Keratinocyte (primary cell): ENCODE measurements at places on chromosomes 4 and X.

- H3K27me3 ChIP-seq, result no peaks in the 10 kb centered on the region
- no peak for DNase-seq
- H3K4me1 ChIP-seq, result peaks cover 40% of the 10 kb centered on the region
- H3K27ac ChIP-seq, result peak overlapping the region; percentile 92
Measured at GRCh38 chrX:107710617-107711391, 64.8 kb downstream of the TSC22D3 start.

DNA sequence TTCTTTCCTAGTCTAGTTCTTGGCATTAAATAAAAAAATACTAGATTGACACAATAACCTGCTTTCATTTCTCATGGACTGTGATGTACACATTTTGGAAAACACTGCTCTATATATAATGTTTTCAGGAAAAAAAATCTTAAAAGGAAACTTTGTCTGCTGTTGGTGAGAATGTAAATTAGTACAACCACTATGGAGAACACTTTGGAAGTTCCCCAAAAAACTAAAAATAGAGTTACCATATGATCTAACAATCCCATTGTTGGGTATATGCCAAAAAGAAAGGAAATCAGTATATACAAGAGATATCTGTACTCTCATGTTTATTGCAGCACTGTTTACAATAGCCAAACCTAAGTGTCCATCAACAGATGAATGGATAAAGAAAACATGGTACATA, 202.3 kb downstream of the PPP3CA start:
- peaks cover 16% of the 10 kb centered on the region for H3K4me1 ChIP-seq
- no peaks in the 10 kb centered on the region for H3K36me3 ChIP-seq
- no peak overlapping the region for H3K4me3 ChIP-seq

DNA sequence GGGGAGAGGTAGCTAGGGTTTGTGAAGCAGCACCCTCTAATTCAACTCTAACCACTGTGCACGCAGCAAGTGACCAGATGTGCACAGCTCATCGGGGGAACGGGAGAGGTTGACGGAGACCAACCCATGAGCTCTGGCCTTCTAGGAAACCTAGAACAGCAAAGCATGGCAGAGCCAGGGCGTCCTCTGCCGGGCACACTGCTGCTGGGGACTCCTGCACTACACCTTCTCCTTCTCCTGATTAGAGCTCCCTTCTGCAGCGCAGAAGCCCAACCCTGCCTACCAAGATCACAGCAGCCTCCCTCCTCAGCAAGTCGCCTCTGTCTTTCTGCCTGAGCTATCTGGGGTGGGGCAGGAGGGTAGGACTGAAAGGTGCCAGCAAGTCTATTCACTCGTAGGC, 252.3 kb upstream of the PSAPL1 start:
- no peaks in the 10 kb centered on the region for H3K4me1 ChIP-seq
- no peak overlapping the region for H3K4me3 ChIP-seq
- no peaks in the 10 kb centered on the region for H3K36me3 ChIP-seq
- no peak overlapping the region for H3K27ac ChIP-seq
- peaks cover 4% of the 10 kb centered on the region for H3K27me3 ChIP-seq
- no peak for DNase-seq

- no peak overlapping the region for H3K27ac ChIP-seq
- no peaks in the 10 kb centered on the region for H3K27me3 ChIP-seq
- H3K36me3 ChIP-seq, result no peaks in the 10 kb centered on the region
Measured at GRCh38 chrX:14616301-14616700, 87.0 kb downstream of the GLRA2 start.

DNA sequence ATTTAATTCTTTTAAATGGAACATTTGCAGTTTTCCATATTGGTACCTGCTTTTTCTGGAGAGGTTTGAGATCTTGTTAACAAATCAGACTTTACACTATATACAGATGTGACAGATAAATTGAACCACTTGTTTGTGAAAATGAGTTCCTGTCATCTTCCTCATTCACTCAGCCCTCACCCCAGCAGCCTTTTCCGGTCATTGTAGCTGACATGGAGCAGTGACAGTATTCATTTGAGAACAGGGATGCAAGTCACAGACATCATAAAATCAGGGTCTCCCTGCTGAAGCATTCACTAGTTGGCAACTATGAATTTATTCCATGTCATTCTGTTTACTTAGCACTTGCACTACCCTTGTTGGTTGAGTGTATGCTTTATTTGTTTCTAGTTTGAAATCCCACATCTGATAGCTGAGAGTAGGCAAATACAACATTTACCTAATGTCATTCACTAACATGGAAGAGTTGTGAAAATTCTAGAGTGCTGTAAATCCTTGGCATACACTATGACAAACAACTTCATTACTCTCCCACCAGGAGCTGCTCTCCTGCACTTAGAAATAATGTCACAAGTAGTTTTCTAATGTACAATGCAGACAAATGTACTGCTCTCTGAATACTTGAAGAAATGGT, 78.9 kb downstream of the UGT8 start:
- DNase-seq, result no peak
- H3K4me1 ChIP-seq, result no peaks in the 10 kb centered on the region
- H3K27me3 ChIP-seq, result no peaks in the 10 kb centered on the region
- H3K27ac ChIP-seq, result no peak overlapping the region
- H3K36me3 ChIP-seq, result no peaks in the 10 kb centered on the region

DNA sequence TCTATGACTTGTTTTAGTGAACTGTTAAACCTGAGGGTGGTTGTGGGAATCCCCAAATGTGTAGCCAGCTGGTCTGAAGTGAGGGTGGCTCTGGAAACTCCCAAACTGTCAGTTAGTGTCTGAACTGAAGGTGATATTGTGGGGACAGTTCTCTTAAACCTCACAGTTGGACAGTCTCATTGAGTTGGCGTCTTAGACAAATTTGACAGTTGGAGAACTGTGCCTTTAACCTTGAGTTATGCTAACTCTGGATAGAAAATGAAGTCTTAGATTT, 20.7 kb upstream of the CTSO start:
- no peaks in the 10 kb centered on the region for H3K36me3 ChIP-seq
- H3K4me3 ChIP-seq, result no peak overlapping the region
- DNase-seq, result no peak
- peaks cover 12% of the 10 kb centered on the region for H3K4me1 ChIP-seq
- no peaks in the 10 kb centered on the region for H3K27me3 ChIP-seq
- H3K27ac ChIP-seq, result no peak overlapping the region

DNA sequence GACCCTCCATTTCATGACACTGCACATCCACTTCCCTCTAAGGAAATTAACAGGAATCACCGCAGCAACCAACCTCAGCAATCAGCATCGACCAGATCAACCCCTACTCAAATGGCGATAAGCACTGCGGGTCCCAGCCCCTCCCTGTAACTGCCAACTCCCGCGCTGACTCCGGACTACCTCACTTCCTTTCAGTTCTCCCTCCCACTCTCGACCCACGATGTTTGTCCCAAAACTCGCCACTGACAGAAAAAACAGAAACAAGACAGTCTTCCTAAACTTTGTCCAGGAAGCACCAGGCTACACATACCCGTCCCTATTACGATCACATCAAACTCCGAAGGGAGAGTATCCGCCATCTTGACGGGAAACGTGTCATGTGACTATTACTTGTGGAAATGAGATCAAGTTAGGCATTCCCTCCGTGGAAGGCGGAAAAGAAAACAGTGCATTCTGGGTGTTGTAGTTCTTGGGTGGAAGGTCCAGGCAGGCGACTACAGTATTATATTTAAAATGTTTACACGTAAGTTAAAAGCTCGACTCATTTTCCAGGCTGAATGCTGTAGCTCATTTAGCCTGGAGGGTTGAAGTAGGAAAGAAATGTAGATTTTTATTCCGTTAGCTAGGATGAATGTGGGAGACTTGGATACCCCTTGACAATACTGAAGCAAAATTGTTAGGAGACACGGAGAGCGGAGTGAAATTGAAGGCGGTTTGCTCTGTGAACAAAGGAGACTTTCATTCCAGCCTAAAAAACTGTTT, at the start of gene CHM:
Gene CHM (minus strand): TSS at position 385 of the 762 bp plus-strand sequence. CDS start 26 bp downstream, at position 359.
- no peaks in the 10 kb centered on the region for H3K4me1 ChIP-seq
- H3K27ac ChIP-seq, result peak within 1 kb of the TSS; percentile 86
- H3K36me3 ChIP-seq, result no peaks in the 10 kb centered on the region

DNA sequence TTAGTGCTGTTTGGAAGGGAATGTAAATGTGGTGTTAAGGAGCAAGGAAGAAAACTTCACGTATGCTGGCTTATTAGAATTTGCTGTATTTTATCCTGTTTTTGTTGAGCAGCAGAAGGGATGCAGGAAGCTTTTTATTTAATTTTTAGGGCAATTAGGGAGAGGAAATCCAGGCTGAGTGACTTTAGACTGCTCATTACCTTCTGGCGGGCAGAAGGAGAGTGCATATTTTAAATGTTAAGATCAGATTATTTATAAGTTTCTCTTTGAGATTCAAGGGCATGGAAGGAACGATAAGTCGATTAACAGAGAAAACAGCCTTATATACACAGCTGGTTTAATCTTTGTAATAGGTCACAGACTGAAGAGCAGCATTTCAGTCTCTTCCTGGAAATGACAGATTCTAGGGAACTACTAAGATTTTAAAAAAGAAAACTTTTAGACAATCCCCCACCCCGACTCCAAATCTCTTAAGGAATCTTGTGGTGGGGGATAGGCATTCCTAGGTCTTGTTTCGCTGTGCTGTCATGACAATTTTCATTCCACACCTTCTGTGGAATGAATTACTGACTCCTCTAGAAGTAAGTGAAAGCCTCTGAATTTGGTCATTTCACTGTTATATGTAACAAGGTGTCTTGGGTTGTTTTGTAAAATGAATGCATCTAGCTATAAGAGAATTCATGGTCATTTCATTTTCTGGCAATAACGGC, 402.5 kb downstream of the RAPGEF2 start:
- no peak overlapping the region for H3K27ac ChIP-seq
- no peak overlapping the region for H3K4me3 ChIP-seq
- no peaks in the 10 kb centered on the region for H3K36me3 ChIP-seq
- H3K27me3 ChIP-seq, result no peaks in the 10 kb centered on the region
- no peak for DNase-seq

DNA sequence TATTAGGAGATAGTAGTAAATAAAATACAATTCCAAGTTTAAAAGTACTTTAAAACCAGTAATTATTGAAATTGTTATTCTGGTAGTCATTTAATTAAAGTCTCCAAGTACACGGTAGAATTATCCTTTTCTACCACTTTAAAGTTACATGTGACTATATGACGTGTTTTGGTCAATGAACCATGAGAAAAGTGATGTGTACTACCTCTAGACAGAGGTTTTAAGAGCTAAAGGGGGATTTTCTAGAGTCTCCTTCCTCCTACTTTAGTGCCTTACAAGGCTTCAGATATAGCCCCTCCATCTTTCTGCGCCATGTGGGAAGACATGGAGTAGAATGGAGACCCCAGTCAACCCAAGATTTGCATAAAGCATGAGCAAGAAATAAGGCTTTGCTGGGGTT, 2296.6 kb upstream of the AGA start:
- H3K36me3 ChIP-seq, result no peaks in the 10 kb centered on the region
- H3K27ac ChIP-seq, result no peak overlapping the region
- H3K4me3 ChIP-seq, result no peak overlapping the region
- H3K27me3 ChIP-seq, result no peaks in the 10 kb centered on the region
- no peak for DNase-seq

GRCh38 chr4:26542991-26543390, 40.9 kb upstream of the TBC1D19 start:
- H3K27ac ChIP-seq, result no peak overlapping the region
- no peak for DNase-seq
- no peaks in the 10 kb centered on the region for H3K27me3 ChIP-seq
- no peak overlapping the region for H3K4me3 ChIP-seq

- no peak overlapping the region for H3K4me3 ChIP-seq
- no peak overlapping the region for H3K27ac ChIP-seq
- H3K4me1 ChIP-seq, result no peaks in the 10 kb centered on the region
- H3K36me3 ChIP-seq, result no peaks in the 10 kb centered on the region
Measured at GRCh38 chrX:33149580-33149979, 61.8 kb downstream of the DMD start.

GRCh38 chr4:52853351-52853750, 8.8 kb upstream of the RASL11B start:
- DNase-seq, result no peak
- H3K36me3 ChIP-seq, result no peaks in the 10 kb centered on the region
- no peak overlapping the region for H3K4me3 ChIP-seq
- H3K27me3 ChIP-seq, result no peaks in the 10 kb centered on the region
- no peak overlapping the region for H3K27ac ChIP-seq

GRCh38 chrX:41868392-41868977, 54.9 kb downstream of the CASK start:
- no peak overlapping the region for H3K27ac ChIP-seq
- DNase-seq, result no peak
- no peaks in the 10 kb centered on the region for H3K27me3 ChIP-seq
- H3K4me1 ChIP-seq, result no peaks in the 10 kb centered on the region
- H3K36me3 ChIP-seq, result no peaks in the 10 kb centered on the region

GRCh38 chrX:111100191-111100590, 4.2 kb downstream of the PAK3 start:
- no peak overlapping the region for H3K4me3 ChIP-seq
- DNase-seq, result no peak
- H3K4me1 ChIP-seq, result no peaks in the 10 kb centered on the region
- H3K36me3 ChIP-seq, result no peaks in the 10 kb centered on the region
- H3K27ac ChIP-seq, result no peak overlapping the region

GRCh38 chr4:46667790-46668189, 241.3 kb downstream of the COX7B2 start:
- H3K27ac ChIP-seq, result no peak overlapping the region
- no peak overlapping the region for H3K4me3 ChIP-seq
- H3K36me3 ChIP-seq, result no peaks in the 10 kb centered on the region
- H3K4me1 ChIP-seq, result no peaks in the 10 kb centered on the region
- H3K27me3 ChIP-seq, result no peaks in the 10 kb centered on the region
